NCI-H460 (cell line): ENCODE measurements at places on chromosomes 1 and 21.

GRCh38 chr1:156096640-156097391, 14.6 kb upstream of the MEX3A start:
- peak; percentile 91 for DNase-seq

GRCh38 chr1:229133811-229134210, 137.1 kb upstream of the RAB4A start:
- DNase-seq = no peak

DNA sequence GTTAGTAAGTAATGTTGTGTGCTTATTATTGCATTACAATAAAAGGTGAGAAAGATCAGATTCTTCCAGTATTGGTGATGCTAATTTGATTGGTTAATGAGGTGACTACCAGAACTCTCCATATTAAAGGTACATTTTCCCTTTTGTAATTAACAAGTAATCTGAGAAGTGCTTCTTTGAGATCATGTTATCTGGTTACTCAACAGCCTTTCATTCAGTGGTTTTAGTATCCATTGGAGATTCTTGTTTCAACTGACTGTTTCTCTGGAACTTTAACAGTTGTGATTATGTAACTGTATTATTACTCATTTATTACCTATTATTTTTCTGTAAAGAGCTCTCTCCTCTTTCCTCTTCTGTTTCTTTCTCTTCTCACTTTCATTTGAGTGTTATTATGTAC, 86.7 kb downstream of the PEX14 start:
- no peak for DNase-seq

GRCh38 chr1:201456499-201457309, 12.3 kb downstream of the PHLDA3 start:
- peak; percentile 61 for DNase-seq

DNA sequence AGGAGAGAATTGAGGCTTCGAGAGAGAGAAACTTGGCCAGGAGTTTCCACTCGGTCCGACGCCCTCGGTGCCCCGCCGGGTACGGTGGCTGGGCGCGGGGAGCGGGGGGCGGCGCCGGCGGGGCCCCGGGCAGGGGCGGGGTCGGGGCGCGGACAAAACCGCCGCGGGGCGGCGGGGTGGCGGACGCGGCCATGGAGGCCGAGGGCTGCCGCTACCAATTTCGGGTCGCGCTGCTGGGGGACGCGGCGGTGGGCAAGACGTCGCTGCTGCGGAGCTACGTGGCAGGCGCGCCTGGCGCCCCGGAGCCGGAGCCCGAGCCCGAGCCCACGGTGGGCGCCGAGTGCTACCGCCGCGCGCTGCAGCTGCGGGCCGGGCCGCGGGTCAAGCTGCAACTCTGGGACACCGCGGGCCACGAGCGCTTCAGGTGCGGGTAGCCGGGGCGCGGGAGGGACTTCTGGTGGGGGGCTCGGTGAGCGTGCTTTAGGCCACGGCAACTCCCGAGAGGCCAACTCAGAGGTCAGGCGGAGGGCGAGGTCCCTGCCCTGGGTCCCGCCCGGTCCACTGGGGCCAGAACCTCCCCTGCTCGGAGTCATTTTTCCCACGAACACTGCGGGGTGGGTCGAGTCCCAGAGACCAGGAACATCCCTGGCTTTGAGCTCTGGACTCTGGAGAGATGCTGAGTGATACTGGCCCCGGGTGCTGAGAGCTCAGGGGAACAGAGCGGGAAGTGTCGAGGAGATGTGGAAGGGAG, 431 bp downstream of the RAB42 start:
- DNase-seq = no peak

DNA sequence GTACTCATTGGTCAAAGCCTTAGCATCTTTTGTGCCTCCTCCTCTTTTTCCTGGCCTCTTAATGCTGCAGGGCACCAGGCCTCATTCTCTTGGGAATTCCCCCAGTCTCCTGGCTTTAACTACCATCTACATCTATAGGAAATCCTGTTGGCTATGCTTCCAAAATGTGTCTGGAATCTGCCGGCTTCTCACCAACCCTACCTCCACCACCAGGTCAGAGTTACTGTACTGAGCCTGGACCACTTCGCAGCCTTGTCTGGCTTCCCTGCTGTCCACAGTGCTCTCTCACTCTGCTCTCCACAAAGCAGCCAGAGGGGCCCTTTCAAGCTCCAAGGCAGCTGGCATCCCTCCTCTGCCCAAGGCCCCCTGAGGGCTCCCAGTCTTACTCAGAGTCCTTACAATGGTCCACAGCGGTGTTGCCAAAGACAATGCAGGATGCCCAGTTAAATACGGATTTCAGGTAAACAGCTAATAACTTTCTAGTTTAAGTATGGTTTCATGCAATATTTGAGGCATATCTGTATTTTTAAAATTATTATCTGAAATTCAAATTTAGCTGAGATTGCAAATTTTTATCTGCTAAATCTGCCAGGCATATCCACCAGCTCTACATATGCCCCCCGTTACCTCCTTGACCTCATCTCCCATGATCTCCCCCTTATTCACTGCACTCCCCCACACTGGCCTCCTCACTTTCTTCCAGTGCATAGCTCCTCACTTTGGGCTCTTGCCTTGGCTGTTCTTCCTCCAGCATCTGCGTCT, 34.5 kb upstream of the FAM163A start:
- DNase-seq = no peak

- no peak for DNase-seq
Measured at GRCh38 chr1:106995970-106996369, 60.5 kb upstream of the PRMT6 start.

DNA sequence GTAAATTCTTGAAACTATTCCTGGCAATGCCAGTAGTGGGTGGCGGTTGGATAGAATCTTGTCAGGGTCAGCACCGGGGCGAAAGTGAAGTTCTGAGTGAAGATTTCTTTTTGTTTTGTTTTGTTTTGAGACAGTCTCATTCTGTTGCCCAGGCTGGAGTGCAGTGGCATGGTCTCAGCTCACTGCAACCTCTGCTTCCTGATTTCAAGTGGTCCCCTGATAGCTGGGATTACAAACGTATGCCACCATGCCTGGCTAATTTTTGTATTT, 33.3 kb downstream of the PCNT start:
- DNase-seq = no peak

DNA sequence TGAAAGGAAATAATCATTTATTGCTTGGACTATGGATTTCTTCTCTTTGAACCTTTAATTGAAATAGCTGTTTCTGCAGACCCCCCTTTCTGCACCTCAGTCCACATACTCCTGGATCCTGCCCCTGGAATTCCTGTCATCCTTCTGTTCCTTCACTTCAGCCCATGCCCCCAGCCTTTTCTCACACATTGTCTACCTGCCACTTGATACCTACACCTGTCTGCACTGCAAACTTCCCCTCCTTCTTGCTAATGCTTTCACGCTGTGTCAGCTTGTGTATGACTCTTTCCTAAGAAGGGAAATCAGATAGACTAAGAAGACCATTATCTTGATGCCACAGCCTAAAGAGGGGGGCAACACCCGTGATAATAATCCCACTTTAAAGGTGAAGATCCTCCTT, 80.3 kb upstream of the EXO1 start:
- DNase-seq = no peak

- no peak for DNase-seq
Measured at GRCh38 chr1:10173582-10173981, 36.8 kb upstream of the KIF1B start.

DNA sequence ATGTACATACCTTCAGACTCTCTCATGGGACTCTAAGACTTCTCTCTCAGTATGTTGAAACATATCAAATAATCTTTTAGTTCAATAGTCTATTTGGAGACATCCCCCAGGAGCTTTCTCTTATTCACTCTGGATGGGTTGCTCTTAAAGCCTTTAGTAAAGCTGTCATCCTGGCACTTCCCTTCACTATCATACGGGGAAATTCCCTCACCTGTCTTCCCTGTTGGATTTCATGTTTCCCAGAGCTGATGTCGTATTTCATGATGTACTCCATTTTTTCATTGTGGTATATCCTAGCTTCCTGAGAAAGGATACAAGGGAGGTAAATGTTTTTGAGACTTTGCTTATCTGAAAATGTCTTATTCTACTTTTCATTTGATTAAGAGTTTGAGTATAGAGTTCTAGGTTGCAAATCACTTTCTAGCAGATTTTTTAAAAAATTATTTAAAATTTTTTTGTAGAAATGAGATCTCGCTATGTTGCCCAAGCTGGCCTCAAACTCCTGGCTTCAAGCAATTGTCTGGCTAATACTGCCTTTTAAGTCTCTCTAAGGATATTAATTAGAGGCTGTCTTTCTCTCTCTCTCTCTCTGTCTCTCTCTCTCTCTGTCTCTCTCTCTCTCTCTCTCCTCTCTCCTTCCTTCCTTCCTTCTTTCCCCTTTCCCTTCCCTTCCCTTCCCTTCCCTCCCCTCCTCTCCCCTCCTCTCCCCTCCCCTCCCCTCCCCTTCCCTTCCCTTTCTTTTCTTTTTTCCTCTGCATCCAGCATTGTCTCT, 17.0 kb upstream of the MACF1 start:
- no peak for DNase-seq

GRCh38 chr1:27322569-27323240, 742 bp downstream of the TMEM222 start:
- DNase-seq = no peak

DNA sequence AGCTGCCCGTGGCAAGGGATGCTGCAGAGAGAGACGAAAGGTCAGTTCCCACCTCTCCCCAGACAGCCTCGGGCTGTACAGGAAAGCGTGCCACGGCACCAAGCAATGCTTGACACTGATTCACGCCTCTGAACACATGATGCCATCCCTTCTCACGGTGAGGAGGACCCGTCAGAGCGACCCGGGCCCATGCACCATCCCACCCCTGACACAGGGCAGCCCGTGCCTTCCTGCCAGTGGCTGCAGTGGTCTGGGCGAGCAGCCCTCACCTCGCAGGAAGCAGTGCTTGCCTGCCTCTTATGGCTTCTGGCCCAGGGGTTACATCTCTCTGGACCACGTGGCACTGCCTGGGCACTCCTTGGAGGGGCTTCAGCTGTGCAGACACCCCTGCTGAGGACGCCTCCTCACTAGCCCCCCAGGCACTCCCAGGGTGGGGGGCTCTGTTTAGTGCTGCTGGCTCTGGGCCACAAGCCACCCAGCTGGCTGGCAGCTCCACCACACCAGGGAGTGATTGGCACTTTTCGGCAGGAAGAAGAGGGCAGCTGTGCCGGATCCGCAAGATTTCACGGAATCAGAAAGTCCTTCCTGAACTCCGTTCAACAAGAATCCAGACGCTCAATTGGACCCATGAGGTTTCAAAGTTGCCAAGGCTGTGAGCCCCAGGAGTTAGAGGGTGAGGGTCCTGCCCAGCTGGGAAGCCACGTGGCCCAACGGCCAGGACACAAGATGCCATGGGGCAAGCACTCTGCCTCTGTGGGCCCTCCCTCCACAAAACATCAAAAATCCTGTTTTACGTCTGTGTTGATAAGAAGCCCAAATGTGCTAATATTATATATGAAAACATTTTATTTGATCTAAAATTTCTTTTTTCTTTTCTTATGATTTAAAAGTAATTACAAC, 34.8 kb upstream of the SLC19A1 start:
- no peak for DNase-seq

GRCh38 chr1:78894811-78895210, 111.7 kb downstream of the ADGRL4 start:
- DNase-seq = no peak

DNA sequence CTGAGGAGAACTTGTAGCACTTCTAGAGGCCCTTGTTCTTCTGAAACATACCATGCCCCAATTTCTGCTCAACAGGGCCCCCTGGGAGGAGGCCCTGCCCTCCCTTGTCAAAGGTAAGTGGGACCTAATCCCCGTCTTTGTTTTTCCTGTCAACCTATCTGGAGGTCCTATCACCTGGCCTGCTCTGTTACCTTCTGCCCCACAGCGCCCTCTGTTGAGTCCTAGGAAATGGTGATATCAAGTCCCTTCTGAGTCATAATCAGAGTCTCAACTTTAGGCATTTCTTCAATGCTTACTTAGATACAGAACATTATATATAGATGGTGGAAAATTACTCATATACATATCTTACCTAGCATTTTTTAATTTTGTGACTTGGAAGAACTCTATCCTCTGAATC, 28.2 kb upstream of the FCRL4 start:
- DNase-seq = no peak

DNA sequence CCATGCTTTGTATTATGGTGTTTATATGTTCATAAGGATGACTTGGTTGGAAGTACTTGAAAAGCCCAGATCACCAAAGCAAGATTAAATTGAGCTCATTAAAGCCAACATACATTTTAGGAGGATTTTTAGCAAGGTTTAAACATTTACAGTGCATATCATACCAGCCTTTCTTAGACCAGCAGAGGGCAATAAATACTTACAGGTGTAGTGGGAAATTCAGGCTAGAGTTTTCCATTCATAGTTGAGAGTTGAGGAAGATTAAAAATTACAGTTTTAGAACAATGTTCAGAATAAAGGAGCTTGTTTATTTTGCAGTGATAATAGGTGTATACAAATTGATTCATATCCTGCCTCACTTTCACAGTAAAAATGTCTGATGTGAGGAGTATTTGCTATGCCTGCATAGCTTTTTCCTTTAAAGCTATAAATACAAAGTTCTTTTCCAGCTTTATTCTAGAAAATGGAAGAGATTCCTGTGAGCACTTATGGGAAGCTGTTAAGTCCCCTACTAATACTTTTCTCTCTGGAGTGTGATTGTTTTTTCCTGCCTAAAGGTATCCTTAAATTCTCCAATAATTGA, 35.3 kb downstream of the DTL start:
- peak; percentile 38 for DNase-seq

GRCh38 chr1:208219659-208220282, 24.4 kb downstream of the PLXNA2 start:
- DNase-seq = no peak

- DNase-seq = no peak
Measured at GRCh38 chr1:7589774-7590425, 181.2 kb upstream of the VAMP3 start.

DNA sequence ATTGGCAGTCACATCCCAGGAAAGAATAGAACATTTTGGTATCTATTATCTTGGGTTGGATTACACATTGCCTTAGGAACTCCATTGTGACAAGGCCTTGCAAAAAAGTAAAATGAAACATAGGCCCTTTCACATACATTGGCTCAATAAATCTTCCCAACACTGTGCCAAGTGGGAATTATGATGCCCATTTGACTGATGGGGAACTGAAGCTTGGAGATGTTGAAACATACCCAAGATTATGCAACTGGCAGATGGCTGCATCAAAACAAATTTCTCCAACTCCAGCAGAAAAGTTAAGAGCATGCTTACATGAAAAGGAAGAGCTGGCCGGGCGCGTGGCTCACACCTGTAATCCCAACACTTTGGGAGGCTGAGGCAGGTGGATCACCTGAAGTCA, 26.9 kb downstream of the PLEKHO1 start:
- DNase-seq = no peak

- DNase-seq = no peak
Measured at GRCh38 chr1:59453297-59453968, 156.5 kb downstream of the FGGY start.
